Right ventricle myocardium superior (tissue), 1 donor: ENCODE measurements at places on chromosomes 12 and 14.

- DNase-seq, result no peak
Measured at GRCh38 chr12:113070117-113070906, 13.8 kb downstream of the DTX1 start.

- DNase-seq, result no peak
Measured at GRCh38 chr14:66233591-66233990, 252.6 kb upstream of the CCDC196 start.

GRCh38 chr12:53577941-53578352 is 48.2 kb downstream of the ATF7 start:
- DNase-seq, result no peak

DNA sequence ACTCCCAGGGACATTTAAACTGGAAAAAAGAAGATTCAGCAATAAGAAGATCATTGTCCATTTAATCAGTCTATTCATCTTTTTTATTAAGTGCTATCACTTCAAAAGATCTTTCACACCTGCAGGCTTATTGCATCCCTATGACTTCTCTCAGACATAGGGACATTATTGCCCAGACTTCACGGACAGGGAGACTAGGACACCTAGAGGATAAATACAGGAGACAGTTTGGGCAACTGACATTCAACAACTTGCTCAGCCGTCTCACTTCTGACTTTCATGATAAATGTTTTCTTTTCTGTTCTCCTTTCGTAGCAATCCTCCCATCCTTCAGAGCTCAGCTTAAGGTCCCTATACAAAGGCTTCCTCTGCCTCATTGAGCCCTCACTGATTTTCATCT is 84.3 kb downstream of the TMEM30B start:
- DNase-seq, result no peak

- no peak for DNase-seq
Measured at GRCh38 chr14:75044322-75044721, 6.9 kb downstream of the MLH3 start.

DNA sequence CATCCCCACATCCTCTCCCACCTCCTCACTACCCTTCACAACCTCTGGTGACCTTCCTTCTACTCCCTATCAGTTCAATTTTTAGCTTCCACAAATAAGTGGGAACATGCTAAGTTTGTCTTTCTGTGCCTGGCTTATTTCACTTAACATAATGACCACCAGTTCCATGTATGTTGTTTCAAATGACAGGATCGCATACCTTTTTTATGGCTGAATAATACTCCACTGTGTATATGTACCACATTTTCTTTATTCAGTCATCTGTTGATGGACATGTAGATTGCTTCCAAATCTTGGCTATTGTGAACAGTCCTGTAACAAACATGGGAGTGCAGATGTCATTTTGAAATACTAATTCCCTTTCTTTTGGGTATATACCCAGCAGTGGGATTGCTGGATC is 98.7 kb downstream of the TRMT5 start:
- DNase-seq, result no peak

GRCh38 chr12:87802721-87803011 is 226.5 kb downstream of the C12orf50 start:
- DNase-seq, result no peak

- DNase-seq, result no peak
Measured at GRCh38 chr12:51421266-51421884, 3.3 kb upstream of the SLC4A8 start.

DNA sequence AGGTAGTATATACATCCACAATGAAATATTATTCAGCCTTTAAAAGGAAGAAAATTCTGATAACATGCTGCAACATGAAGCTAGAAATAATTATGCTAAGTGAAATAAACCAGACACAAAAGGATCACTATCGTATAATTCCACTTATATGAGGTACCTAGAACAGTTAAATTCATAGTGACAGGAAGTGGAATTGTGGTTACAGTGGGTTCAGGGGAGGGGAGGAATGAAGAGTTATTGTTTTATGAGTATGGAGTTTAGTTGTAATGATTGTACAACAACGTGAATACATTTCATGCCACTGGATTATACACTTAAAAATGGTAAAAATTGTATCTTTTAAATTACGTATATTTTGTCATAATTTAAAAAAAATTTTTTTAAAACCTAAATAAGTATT is 21.0 kb downstream of the EEA1 start:
- no peak for DNase-seq

- DNase-seq, result no peak
Measured at GRCh38 chr12:6507102-6507998, 13.4 kb downstream of the NCAPD2 start.

DNA sequence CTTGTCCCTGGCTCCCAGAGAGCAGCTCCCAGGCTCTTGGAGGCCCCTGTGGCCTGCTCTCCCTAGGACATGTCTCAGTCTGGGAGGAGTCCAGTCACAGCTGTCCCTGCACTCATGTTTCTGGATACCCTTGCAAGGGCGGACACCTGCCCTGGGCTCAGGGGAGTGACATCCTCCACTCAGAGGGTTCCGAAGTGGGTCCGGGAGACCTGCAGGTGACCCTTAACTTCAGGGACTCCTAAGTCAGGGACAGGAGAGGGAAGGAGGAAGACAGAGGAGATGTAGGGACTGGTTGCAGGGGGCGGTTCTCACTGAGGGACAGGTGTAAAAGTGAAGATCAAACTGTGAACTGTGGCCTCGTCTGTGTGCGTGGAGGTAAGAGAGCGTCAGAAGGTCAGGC is 37.6 kb downstream of the CACNA2D4 start:
- DNase-seq, result no peak

- no peak for DNase-seq
Measured at GRCh38 chr14:31207287-31207754, 272 bp downstream of the HECTD1 start.

DNA sequence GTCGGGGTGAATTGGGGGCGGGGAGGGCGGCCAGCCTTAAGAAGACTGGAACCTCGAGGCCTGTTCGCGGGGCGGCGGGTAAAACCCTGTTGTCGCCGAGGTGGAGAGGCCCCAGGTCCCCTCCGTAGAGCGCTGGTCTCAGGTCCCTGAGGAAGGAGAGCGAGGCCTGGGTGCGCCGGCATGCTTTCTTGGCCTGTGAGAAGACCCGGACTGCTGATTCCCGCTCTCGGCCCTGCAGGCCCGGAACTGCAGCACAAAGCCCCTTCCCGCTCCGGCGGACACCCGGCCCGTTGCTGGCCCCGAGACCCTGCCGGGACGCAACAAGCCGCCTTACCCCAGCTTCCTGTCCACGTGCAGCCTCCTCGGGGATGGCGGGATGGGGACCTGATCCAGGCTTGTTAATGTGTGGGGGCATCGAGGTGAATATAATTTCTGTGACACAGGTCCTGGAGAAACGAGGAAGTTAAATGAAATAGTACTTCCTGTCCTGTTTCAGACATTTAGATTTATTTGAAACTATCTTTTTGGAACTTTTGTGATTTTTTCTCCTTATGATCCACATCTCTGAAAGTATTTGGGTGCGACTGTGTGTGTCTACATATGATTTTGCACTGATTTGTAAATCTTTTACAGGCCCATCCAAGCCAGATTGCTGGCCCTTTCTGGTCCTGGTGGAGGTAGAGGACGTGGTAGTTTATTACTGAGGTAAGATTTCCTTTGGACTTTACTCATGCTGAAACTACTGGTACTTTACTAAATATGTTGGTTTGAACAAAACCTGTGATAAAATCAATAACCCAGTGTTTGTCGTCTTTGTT is 600 bp downstream of the PNN start:
- no peak for DNase-seq

DNA sequence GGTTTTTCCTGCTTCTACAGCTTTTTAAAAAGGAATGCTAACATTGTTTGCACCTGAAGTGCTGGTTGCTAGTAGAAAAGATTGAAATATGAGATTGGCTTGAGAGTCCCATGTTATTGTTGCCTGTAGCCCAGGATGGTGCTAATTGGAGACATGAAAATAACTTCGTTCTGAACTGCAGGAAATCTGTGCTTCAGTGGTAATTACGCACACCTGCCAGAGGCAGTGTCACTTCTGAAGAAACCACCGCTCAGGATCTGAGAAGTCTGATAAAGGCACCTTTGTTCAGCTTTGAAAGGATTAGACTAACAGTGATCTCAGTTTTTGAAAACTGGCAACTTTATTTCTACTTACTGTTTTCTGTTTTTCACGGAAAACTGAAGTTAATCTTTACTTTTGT is 15.5 kb upstream of the ATP6V0A2 start:
- no peak for DNase-seq

DNA sequence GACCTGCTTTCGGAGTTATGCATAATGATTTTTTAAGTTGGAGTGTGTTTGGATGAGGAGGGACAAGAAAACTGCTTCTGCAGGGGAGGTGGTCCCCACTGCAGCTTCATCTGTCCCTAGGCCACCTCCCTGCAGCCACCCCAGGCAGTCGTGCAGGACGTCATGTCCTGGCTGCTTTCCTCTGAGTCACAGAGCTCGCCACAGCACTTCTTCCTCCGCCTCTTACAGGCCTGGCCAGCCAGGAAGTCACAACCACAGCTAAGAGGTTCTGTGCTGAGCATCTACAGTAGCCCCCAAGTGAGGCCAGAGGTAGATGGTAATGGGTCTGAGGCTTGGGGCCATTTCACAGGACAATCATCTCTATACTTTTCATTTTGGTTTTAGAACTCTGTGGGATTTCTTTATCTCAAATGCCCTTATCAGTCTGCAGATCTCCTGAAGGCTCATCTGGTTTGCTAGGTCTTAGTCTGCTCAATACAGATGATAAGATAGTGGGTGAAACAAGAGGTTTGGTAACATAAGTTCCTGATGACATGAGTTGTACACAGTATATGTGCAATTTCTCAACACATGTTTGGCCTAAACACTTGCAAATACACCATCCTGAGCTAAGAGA is 106.4 kb downstream of the ARF6 start:
- DNase-seq, result peak; percentile 87

DNA sequence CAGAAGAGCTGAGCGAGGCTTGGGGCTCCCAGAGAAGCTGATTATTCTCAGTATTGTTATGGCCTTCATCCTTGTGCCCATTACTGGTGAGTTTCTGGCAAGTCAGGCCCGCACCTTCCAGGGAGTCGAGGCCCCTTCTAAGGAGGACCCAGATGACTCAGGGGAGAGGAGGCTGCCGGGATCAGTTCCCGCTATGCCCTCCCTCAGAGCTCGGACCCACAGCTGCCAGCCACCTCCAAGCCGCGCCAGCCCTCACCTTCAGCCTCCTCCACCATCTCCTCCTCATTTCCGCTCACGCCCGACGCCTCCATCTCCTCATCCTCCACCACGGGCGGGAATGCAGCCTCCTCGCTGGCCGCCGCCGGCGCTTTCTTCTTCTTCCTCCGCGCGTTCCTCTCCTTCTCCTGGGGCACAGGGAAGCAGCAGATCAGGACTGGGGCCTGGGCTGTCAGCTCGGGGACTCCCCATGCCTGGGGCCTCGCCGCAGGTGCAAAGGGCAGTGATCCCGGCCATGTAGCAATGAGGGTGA is 83.2 kb downstream of the RFLNA start:
- DNase-seq, result no peak

DNA sequence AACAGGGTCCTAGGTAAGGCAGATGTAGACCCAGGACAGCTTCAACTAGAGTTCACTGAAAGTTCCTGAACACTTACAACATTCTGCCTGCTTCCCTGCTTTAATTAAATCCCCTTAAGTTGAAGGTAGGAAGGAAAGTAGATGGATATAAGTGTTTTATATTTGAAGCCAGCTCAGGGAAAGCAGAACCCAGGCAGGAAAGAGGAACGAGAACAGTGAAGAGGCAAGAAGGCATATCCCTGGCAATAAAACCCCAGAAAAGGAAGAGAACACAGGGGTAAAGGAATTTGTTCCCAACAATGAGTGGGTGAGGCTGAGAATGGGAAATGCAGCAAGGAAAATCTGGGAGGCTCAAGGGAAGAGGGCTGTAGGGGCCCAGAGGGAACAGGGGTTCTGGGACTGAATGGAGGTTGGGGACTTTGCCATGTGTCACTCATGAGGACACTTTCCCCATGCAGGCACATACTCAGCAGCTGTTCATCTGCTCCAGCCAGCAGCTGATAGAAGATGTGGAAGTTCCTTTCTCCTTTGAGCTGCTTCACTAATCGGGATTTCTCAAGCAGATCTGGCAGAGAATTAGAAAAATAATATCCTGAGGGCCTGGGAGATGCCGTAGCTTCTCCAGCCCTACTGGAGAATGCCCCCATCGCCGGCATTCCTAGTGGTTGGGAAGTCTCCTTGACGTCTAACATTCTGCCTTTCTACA is 3.7 kb downstream of the MYO1A start:
- DNase-seq, result no peak
